ENCODE measurements at places on chromosomes 5 and 9.
A peak's percentile ranks its signal among the peaks of the same experiment; 100 is the strongest.

- no peak for DNase-seq
Observed at GRCh38 chr9:122392714-122393113, 21.9 kb downstream of the PTGS1 start.

- no peak for DNase-seq
Observed at GRCh38 chr5:72298711-72299110, 21.3 kb downstream of the MRPS27 start.

GRCh38 chr5:51960617-51961121 lies 577.4 kb downstream of the ISL1 start:
- DNase-seq: no peak

GRCh38 chr5:109281136-109281690 lies 128.6 kb downstream of the PJA2 start:
- no peak for DNase-seq

GRCh38 chr5:139633295-139634027 lies 14.7 kb upstream of the CXXC5 start:
- peak; percentile 62 for DNase-seq

- DNase-seq: no peak
Observed at GRCh38 chr5:83715236-83716065, 5.2 kb downstream of the HAPLN1 start.

- no peak for DNase-seq
Observed at GRCh38 chr9:88781628-88782391, 209.5 kb upstream of the S1PR3 start.

GRCh38 chr5:142549834-142550233 lies 136.1 kb downstream of the FGF1 start:
- no peak for DNase-seq

DNA sequence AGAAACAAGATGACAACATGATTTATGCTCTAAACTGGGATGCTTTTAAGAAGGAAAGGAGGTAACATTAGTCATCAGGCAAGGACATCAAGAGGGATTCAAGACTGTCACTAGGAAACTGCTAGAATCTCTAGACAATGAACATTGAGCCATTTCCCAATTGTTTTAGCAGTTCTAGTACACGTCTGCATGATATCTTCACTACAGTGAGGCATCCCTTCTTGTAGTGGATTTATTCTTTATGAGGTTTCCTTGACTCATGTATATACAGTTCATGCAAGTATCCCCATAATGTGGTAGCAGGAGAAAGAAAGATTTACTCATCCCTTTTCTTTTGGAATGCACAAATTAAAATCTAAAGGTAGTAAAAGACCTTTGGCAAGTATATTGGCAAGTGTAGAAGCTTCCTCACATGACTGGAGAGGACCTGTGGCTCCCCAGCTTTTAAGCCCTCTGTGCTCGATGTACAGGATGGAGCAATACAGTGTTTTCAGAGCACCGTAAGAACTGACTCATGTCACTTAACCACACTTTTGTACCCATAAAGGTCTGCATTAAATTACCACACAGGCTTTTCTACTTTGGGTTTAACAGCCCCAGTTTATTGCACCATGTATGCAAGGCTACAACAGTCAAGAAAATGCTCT lies 335.9 kb downstream of the SEMA5A start:
- DNase-seq: no peak

DNA sequence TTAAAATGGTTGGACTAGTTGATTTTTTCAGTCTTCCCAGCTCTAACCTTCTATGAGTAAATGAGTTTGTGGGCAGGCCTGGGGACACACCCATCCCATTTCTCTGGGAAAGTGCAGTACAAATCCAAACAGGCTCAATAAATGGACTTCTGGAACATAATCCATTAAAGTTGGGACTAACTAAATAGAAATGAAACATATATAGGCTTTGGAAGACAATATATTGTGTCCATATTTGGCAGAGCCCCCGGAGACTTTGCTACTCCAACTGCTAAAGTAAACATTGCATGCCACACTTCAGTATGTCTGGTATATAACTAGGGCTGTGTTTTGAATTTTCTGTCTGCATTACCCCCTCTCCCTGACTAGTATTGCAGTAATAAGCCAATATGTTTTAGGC lies 191.4 kb upstream of the DAB2 start:
- no peak for DNase-seq
